Brain (organoid and tissue), 16 donors: ENCODE measurements at places on chromosomes 7 and 10.
A peak's percentile ranks its signal among the peaks of the same experiment; 100 is the strongest.

GRCh38 chr10:70615784-70616522, 13.4 kb upstream of the PRF1 start:
- DNase-seq, result no peak

- DNase-seq, result no peak
Observed at GRCh38 chr7:25087855-25088254, 37.2 kb downstream of the CYCS start.

DNA sequence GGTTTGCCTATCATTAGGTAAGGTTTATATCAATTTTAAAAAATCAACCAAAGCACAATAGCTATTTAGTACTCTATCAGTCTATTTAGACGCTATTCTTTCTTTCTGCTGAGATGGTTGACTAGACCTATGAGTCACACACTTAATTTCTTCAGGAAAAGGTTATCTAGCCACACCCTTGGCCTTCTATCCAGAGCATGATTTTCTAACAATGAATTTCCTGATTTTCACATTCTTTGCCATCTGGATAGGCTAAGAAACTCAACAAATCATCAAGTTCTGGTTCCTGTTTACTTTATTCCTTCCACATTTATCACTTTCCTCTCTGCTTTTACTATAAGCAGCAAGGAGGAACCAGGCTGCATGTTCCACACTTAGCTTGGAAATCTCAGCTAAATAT, 8.1 kb downstream of the PRPS1L1 start:
- DNase-seq, result no peak

- DNase-seq, result peak; percentile 67
Observed at GRCh38 chr7:132249256-132249971, 326.9 kb downstream of the PLXNA4 start.

DNA sequence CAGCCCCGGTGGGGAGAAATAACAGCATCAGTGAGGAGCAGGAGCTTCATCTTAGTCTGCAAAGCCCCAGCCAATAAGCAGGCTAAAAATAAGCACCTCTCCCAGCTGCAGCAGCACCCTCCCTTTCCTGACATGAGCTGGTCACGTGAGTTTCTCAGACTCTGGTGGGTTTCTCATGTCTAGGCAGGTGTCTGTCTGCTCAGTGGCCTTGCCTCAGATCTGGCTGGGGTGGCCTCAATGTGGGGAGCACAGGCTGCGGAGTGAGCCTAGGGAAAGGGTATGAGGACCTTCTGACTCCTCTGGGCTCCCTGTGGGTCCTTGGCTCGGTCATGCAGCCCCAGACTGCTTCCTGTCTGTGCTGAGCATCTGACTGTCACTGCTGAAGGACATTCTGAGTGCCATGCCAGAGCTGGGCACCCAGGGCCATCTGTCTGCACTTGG, 81.6 kb upstream of the LRRC4 start:
- DNase-seq, result peak; percentile 72

- DNase-seq, result no peak
Observed at GRCh38 chr10:7478727-7479457, 68.1 kb upstream of the SFMBT2 start.

DNA sequence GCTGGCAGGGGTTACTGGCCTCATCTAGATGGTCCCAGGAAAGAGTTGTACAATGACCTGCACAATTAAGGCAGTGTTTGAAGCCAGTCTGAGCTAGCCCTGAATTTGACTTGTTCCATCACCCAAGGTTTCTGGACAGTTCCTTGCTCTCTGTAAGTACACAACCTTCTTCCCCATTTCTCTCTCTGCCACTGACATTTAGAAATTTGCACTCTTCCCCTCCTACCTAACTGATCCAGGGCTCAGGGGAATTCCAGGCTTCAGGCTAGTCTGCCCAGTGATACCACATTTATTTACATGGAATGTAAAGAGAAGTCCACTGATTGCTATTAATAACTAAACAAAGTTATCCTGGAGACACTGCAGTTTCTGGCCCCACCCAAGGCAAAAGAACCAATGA, 139.0 kb upstream of the GPR26 start:
- no peak for DNase-seq

GRCh38 chr7:3003936-3004335, 39.7 kb downstream of the CARD11 start:
- DNase-seq, result peak; percentile 31

- DNase-seq, result no peak
Observed at GRCh38 chr10:69497231-69497561, 45.9 kb downstream of the TSPAN15 start.

DNA sequence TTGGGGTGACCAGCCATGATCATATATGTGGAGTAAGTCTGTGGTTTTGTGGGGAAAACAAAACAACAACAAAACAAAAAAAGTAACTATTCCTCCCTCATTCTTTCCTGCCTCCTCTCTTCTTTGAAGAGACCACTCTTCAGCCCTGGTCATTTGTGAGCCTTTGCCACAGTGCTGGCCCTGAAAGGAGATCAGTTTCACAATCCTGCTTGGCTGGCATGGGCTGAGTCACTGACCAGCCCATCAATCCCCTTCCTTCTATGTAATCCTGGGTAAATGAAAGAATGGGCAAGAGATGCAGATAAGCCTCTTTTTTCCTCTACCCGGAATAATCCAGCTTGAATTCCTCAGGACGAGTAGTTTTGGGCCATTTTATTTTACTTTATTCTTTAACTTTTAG, 13.6 kb downstream of the CSTF2T start:
- no peak for DNase-seq
